ENCODE measurements at places on chromosomes 4 and X.

- no peak overlapping the region for H3K4me3 ChIP-seq
- peaks cover 4% of the 10 kb centered on the region for H3K4me1 ChIP-seq
- H3K36me3 ChIP-seq: no peaks in the 10 kb centered on the region
- DNase-seq: no peak
Measured at GRCh38 chr4:89482251-89482650, 174.7 kb upstream of the GPRIN3 start.

DNA sequence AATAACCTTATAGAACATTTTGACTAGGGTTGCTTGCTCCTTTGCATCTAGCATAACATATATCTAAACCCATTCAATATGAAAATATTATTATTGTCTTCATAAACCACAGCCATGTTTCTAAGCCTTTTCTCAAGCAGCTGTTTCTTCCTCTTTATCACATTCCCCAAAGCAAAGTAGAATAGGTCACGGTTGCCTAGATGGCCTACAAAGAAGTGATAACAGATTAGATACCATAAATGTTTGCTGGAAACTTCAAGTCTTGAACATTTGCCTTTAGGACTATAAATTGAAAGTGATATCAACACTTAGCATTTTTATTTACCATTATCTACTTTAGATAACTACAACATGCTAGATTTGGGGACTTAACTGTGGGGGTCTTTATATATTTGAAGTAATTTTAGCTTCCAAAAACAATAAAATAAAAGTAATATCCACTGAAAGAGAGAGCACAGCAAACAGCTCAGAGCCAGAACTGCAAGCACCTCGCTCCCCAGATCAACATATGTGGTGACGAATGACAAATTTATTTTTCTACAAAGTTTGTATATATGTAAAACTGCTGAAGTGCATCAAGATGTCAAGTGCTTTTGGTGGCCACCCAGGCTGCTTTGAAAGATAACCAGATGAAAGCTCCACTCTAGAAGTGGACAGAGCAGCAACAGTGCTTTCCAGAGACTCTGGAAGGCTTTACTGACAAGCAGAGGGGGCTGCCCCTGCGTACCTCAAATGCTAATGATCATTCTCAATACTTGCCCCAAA lies 8.0 kb downstream of the HHIP start:
- no peak for DNase-seq
- H3K4me1 ChIP-seq: no peaks in the 10 kb centered on the region
- peaks cover 8% of the 10 kb centered on the region for H3K27me3 ChIP-seq
- no peak overlapping the region for H3K27ac ChIP-seq
- H3K4me3 ChIP-seq: no peak overlapping the region
- no peaks in the 10 kb centered on the region for H3K36me3 ChIP-seq

- H3K4me1 ChIP-seq: no peaks in the 10 kb centered on the region
- H3K4me3 ChIP-seq: no peak overlapping the region
- no peak for DNase-seq
- H3K27ac ChIP-seq: no peak overlapping the region
- H3K27me3 ChIP-seq: no peaks in the 10 kb centered on the region
Measured at GRCh38 chrX:143270317-143270716, 244.6 kb downstream of the SPANXN4 start.

- H3K4me1 ChIP-seq: no peaks in the 10 kb centered on the region
- no peaks in the 10 kb centered on the region for H3K36me3 ChIP-seq
- H3K27ac ChIP-seq: no peak overlapping the region
- DNase-seq: peak; percentile 2
- no peak overlapping the region for H3K4me3 ChIP-seq
- H3K27me3 ChIP-seq: no peaks in the 10 kb centered on the region
Measured at GRCh38 chrX:151722241-151722846, 6.5 kb downstream of the FATE1 start.

DNA sequence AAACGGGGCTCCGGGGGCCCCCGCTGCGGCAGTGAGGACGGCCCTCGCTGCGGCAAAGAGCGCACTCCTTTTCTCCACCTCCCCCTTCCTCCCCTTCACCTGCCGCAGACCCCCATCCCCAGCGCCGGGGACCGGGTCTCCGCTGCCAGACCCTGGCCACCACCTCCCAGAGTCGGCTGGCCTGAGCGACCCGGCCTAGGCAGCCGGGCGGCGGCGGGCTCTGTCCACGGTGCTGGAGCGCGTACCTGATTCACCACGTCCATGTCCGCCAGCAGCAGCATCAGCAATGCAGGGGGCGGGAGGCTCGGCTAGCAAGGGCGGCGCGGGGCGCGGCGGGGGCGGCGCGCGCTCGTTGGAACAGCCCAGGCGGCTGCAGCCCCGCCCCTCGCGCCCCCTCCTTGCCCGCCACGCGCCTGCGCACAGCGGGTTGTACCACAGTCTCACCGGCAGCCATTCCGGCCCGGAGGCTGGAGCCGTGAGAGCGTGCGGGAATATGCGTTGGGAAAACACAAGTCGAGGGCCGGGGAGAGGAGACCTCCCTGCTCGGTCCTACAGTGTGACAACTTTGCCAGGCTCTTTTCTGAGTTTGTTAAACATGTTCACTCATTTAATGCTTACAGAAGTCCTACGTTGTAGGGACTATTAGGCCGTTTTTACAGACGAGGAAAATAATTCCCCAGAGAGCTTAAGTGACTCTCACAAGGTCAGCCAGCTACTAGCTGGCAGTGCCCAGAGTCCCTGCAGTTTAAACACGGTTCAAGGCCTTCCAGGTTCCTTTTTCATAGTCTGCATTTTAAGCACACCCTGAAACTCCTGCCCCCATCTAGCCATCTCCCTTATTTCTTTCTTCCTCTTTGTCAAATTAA lies at the start of gene SYP:
SYP (minus strand) TSS at position 288 of the 866 bp plus-strand sequence; CDS start at position 281, 7 bp downstream.
- no peaks in the 10 kb centered on the region for H3K27me3 ChIP-seq
- H3K36me3 ChIP-seq: no peaks in the 10 kb centered on the region
- peak within 1 kb of the TSS; percentile 62 for H3K4me3 ChIP-seq
- no peak within 1 kb of the TSS for H3K27ac ChIP-seq
- DNase-seq: peak; percentile 88

GRCh38 chrX:52140020-52140419 lies 44.7 kb upstream of the MAGED4 start:
- no peak overlapping the region for H3K27ac ChIP-seq
- DNase-seq: no peak
- H3K4me3 ChIP-seq: no peak overlapping the region
- no peaks in the 10 kb centered on the region for H3K4me1 ChIP-seq
- H3K27me3 ChIP-seq: no peaks in the 10 kb centered on the region

DNA sequence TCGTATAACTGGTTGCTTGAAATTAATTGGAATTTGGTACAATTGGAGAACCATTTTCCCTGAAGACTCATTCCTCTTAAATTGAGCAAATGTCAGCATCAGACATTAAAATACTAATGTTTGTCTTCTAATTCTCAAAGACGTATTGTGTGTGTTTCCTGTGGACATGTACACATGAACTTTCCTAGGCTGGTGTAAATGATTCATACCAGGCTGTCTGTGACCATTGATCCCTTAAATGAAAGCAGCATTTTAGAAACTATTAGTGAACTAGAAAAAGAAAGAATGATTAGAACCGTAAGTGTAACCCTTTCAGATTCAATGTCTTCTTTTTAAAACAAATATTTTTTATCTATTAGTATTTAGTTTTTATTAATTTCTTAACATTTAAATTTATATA lies 332.9 kb downstream of the PPP3CA start:
- peaks cover 56% of the 10 kb centered on the region for H3K4me1 ChIP-seq
- H3K36me3 ChIP-seq: peaks cover 1% of the 10 kb centered on the region
- peak overlapping the region; percentile 56 for H3K27ac ChIP-seq
- no peak overlapping the region for H3K4me3 ChIP-seq
- H3K27me3 ChIP-seq: peaks cover 2% of the 10 kb centered on the region

DNA sequence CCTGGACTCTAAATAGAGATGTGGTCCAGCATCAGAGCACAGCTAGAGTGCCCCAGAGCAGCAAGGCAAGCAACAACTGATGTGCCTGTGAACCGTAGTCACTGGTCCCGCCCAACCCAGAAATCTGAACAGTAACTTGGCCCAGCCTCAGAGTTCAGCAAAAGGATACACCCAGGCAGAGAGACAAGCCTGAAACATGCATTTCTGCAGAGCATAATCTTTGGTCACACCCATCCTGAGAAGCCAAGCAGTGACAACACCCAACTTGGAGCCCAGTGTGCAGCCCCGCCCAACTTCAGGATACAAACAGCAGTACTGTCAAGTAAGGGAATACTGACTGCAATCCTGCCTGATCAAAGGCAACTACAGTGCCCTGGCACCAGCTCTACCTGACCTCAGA lies 78.9 kb downstream of the CCDC160 start:
- H3K27ac ChIP-seq: no peak overlapping the region
- H3K36me3 ChIP-seq: peaks cover 9% of the 10 kb centered on the region
- no peaks in the 10 kb centered on the region for H3K27me3 ChIP-seq
- H3K4me3 ChIP-seq: no peak overlapping the region
- H3K4me1 ChIP-seq: no peaks in the 10 kb centered on the region

All from activated naive CD8-positive, alpha-beta T cell treated with anti-CD3 and anti-CD28 coated beads, Interleukin-2, amount 50 U/mL, for 24 hours (primary cell).